ENCODE measurements at places on chromosomes 5 and 9. TPM values are rescaled to one million over a fixed set of nuclear protein-coding genes. Genes with fewer than 3 reads are reported as not detected.

The TTLL11 gene
- total RNA-seq: 11.7 TPM

The FYB1 gene
- total RNA-seq: 3.1 TPM

The CHSY3 gene
- 0.09 TPM for total RNA-seq

The KCNV2 gene
- 1.4 TPM for total RNA-seq

The NACC2 gene
- 55.2 TPM for total RNA-seq

The SLC28A3 gene
- total RNA-seq: 0.23 TPM

The FGF18 gene
- total RNA-seq: 0.51 TPM

The ZCCHC9 gene
- total RNA-seq: 30.1 TPM

The CD180 gene
- total RNA-seq: 0.68 TPM

The F12 gene
- 2.6 TPM for total RNA-seq

The BTNL8 gene
- 0.14 TPM for total RNA-seq

The RELL2 gene
- total RNA-seq: 7.2 TPM

The GADD45G gene
- total RNA-seq: 28.4 TPM

The PCDHA7 gene
- 0.23 TPM for total RNA-seq

The MEIKIN gene
- total RNA-seq: 5.6 TPM

The SLC1A1 gene
- 13.1 TPM for total RNA-seq

The TSSK1B gene
- 0.32 TPM for total RNA-seq

The IL9 gene
- total RNA-seq: not detected

The EIF4EBP3 gene
- total RNA-seq: 41.4 TPM

The ARHGEF39 gene
- total RNA-seq: 1.8 TPM

The NUTM2G gene
- not detected for total RNA-seq

The B4GALT1 gene
- total RNA-seq: 153 TPM

The CDX1 gene
- total RNA-seq: 3.2 TPM

The RLN2 gene
- 2.5 TPM for total RNA-seq
